NCI-H345 (cell line): ENCODE measurements at places on chromosomes 2 and 18.

GRCh38 chr18:9916077-9916639, 2.3 kb downstream of the VAPA start:
- no peak for DNase-seq

DNA sequence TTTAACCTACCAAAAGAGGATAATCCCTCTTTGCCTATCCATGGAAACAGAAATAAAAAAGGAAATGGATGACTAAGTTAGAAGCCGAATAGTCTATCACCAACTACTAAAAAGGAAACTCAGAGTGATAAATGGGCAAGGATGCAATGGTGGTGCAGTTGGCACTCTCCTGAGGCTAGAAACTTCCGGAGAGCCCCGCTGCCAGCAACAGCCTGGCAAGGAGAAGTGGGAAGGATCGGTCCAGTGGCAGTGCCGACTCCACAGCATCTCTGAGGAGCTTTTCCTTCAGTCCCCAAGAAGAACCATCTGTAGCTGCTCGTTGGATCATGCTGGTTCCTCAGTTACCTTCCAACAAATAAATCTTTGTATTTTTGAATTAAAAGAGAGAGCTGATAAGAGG, 74.7 kb downstream of the DPP4 start:
- no peak for DNase-seq

DNA sequence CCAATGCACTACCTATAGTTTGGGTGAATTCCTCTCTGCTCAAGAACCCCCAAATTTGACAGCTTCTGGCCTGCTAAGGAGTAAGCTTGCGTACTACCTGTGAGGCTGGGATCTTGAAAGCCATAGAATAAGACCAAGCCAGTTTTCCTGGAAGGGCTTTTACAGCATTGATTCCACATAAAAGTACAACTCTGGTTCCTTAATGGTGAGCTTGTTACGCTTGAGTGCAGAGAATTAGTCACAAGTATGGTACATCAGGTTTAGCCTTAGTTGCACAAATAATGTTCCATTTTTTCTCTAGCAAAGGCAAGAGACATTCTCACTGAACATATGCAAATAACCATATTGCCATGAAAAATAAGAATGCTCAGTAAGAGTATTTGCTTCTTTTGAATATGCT, 39.1 kb upstream of the STK39 start:
- DNase-seq, result no peak

DNA sequence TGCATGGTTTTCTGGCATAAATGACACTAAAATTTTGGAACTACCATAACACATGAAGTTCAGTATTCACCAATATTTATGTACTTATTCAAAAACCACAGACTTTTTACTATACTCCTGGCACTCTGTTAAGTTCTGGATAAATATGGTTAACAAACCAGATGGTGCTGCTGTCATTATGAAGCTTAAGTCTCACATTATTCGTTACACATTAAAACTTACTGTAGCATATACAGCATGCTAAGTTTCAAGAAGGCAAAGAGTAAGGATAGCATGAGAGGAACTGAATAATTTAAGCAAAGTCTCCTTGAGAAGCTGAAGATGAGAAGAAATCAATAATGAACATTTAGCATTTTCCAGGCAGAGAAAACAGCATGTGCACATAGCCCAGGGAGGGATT, 929.5 kb downstream of the NRXN1 start:
- no peak for DNase-seq

DNA sequence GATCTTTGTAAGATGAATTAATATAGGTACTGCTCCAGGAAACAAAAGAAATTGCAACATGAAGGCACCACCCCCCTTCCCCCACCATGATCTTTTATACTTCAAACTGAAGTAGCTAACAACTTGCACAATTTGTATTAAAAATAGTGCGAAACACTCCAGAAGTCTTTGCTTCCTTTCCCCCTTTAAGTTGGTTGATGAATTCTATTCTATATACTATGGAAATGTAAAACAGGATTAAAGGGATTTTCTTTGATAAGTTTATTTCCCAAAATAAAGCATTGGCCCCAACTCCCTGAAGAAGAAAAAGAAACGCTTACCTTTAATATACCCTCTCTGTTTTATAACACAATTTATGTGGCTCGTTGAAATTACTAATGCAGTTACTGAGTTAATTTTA, 227.1 kb downstream of the ARHGAP15 start:
- no peak for DNase-seq

- DNase-seq, result no peak
Observed at GRCh38 chr2:188788621-188789020, 185.6 kb upstream of the COL3A1 start.

DNA sequence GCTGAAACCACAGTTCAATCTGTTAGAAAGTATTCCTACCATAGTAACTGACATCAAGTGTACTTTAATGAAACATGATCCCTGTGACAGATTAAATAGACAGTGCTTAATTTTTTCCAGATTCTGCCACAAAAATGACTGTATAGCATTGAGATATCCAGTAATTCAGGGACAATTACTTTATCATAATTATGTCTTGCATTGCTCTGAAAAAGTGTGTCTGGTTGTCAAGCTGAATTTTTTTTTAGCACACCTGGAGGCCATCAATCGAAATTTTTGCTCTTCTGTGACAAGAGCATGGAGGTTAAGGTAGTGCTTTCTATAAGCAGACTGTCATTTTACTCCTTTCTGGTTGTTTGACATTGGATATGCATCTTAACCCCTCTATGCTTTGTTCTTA, 1083.8 kb upstream of the NRXN1 start:
- DNase-seq, result no peak

DNA sequence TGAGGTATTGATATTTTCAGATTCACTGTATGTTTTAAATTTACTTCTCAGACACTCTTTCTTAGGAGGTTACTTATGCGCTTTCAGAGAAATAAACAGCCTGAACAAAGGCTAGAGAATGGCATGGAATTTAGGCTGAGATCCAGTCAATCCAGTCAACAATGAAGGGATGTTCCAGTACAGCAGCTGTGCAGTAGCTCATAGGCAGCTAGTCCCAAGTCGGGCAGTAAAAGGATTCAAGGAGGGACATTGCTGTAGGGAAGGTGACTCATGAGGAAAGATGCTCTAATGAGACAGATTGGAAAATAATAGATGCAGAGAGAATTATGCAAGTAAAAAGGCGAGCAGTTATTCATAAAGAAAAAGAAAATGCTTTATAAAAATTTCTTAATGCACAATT, 397.9 kb upstream of the RGPD4 start:
- DNase-seq, result no peak

DNA sequence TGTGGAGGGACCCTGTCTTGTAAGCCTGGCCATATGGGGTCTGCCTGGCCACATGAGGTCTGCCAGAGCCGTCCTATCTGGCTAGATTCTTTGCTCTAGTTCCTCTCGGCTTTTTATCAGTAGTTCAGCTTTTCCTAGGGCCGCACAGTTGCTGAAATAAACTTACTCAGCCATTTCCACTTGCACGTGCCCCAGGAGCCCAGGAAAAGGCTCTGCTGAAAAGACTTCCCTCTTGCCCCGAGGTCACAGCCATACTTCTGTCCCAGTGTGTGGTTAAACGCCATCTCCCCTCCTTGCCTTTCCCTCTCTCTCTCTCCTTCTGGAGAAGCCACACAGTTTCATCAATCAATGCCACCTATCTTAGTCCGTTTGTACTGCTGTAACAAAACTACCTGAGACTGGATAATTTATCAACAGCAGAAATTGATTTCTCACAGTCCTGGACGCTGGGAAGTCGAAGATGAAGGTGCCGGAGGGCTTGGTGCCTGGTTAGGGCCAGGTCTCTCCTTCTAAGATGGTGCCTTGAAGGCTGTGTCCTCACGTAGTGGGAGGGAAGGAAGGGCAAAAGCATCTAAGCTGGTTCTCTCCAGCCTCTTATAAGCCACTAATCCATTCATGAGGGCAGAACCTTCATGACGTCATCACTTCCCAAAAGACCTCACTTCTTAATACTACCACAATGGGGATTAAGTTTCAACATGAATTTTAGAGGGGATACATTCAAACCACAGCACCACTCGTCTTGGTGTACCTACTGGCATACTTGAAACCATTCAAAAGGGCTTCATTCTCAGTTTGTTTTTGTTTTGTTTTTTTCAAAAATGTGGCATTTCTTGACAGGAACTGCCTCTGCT, 11.2 kb upstream of the GALM start:
- DNase-seq, result no peak

- peak; percentile 45 for DNase-seq
Observed at GRCh38 chr2:158845859-158846258, 50.7 kb downstream of the DAPL1 start.
